ENCODE measurements at places on chromosomes 6 and 20.

DNA sequence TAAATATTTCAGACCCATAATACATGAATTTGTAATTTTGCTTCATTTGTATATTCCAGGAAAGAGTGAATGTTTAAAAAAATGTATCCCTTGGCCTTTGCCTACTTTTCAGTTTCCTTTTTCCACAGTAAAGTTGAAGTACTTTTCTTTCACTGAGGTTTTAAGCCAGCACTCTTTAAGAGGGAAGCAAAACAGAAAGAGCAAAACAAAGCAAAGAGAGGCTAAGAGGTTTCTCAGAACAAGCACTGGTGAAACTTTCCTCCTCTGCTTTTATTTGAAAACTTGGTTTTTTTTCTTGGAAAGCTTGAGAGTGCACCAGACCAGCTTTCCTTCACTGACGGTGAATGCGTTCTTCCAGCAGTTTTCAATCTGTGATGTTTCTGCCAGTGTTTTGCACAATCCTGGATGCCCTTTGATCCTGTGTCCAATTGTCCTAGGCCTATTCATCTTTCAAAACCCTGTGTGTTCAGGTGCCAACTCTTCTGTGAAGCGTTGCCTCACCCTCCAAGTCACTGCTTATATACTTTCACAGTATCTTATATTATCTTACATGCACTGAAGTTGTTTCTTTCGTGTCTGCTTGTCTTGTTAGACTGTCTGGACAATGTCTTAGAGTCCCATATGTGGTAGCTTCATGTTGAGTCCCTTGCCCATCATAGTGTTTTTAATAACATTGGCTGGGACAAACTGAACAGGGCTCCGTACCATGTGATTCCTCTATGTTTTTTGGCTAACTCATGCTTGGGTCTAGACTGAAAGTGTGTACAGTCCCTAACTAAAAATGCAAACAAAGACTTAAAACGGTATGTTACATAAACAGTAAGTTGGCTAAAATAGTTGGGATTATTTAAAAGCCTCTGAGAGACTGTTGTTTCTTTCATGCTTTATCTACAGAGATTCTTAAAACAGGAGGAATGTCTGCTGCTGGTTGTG lies 1.9 kb downstream of the RNF217 start:
- DNase-seq: peak; percentile 67

DNA sequence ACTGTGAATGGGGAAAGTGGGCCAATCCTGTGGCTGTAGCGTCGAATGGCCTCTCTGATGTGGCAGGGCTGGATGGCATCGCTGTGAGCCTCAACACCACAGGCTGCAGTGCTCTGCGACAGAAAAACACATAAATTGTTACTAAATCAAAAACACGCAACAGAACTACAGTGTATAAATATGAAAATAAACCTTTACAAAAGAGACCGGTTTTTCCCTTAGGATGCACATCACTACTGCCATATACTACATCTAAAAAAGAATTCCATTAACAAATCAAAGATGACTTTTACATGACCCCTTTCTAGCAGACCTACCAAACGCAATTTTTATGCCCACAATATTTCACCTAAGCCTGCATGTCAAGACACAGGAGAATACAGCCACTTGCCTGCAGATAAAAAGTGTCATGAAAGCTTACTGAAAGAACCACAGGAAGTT lies 395.5 kb upstream of the RUNX2 start:
- no peak for DNase-seq

GRCh38 chr6:160690458-160690857 lies 11.6 kb upstream of the PLG start:
- no peak for DNase-seq

DNA sequence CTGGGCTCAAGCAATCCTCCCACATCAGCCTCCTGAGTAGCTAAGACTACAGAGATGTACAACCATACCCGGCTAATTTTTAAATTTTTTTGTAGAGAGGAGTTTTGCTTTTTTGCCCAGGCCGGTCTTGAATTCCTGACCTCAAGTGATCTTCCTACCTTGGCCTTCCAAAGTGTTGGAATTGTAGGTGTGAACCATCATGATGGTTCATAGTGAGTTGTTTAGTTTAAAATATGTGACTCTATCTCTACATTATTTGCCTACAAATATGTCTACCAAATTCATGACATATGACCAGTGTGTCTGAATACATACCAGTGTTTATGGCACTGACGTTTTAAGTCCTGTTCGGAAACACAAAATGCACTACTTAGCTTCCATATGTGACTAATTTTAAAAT lies 154.9 kb downstream of the GMPR start:
- no peak for DNase-seq

GRCh38 chr6:38774929-38775707 lies 60.0 kb downstream of the DNAH8 start:
- no peak for DNase-seq

GRCh38 chr6:88855541-88856147 lies 107.8 kb downstream of the RNGTT start:
- DNase-seq: peak; percentile 56

DNA sequence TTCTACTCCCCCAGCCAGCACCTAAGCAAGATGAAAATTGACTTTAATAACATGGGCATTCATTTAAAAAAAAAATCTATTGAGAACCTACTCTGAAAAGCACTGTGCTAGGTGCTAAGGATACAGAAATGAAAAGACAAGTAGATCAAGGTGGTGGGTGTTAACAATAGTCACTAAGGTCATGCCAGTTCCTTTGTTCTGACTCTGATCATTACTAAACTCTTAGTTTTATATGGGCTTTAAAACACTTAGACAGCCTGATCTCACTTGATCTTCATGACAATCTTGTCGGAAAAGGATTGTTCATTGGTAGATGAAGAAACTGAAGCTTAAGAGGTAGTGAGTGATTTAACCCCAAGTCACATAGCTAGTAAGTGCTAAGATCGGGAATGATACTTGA lies 285.7 kb upstream of the PRDM1 start:
- DNase-seq: no peak

Data from muscle of back (tissue), 13 donors.